ENCODE measurements at places on chromosomes 6 and 20.

DNA sequence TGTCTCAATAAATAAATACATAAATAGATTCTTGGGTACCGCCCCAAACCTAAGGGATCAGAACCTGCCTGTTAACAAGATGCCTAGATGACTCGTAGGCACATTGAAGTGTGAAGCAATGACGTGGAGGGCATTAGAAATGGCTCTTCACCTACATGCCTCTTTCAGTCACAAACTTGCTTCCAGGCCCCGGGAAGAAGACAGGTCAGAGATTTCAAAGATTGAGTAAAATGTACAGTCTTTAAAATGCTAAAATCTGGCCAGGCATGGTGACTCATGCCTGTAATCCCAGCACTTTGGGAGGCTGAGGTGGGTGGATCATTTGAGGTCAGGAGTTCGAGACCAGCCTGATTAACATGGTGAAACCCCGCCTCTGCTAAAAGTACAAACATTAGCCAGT lies 480.8 kb upstream of the JARID2 start:
- no peak for DNase-seq

GRCh38 chr6:24426729-24427446 lies 24.2 kb downstream of the MRS2 start:
- DNase-seq, result no peak

GRCh38 chr20:443223-443775 lies 19.0 kb downstream of the TBC1D20 start:
- DNase-seq, result no peak

GRCh38 chr6:169274781-169275180 lies 21.1 kb upstream of the THBS2 start:
- no peak for DNase-seq

DNA sequence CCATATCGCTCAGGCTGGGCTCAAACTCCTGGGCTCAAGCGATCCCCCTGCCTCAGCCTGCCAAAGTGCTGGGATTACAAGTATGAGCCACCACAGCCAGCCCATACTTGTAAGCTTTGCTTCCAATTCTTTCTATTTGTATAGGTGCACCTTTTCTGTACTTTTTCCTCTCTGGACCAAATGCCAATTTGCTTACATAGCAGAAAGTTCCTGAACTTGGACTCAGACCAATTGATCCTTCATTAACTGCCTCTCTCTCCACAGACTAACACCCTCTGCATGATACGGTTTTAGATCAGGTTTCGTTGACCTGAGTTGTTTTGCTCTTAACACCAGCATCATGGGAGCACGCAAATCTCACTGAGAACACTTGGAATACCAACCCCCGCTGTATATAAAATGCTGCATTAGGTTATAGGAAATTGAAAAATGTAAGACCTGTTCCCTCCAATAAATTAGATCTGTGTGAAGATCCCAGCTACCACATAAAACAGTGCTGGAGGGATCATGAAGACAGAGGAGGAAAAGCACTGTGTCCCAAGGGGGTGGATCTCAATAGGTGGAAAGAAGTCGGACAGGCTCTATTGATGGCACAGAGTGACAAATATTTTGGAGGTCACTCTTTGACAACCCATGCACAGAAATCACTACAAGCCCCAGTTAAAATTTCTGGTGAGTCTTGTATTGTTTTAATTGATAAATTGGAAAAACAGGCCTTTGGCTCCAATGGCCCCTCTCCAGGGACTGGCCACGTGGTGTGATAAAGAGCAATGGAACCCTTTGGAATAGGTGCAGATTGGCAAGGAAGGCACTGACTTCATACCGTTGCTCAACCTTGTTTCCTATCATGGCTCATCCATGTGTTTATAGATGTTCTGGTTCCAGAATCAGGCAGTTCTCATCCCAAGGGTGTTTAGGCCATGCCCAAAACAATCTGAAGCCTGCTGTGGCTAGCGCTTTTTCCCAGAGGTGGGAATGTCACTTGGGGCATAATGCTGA lies 51.2 kb downstream of the ISM1 start:
- no peak for DNase-seq

- no peak for DNase-seq
Measured at GRCh38 chr6:38064431-38064830, 244.9 kb downstream of the ZFAND3 start.

DNA sequence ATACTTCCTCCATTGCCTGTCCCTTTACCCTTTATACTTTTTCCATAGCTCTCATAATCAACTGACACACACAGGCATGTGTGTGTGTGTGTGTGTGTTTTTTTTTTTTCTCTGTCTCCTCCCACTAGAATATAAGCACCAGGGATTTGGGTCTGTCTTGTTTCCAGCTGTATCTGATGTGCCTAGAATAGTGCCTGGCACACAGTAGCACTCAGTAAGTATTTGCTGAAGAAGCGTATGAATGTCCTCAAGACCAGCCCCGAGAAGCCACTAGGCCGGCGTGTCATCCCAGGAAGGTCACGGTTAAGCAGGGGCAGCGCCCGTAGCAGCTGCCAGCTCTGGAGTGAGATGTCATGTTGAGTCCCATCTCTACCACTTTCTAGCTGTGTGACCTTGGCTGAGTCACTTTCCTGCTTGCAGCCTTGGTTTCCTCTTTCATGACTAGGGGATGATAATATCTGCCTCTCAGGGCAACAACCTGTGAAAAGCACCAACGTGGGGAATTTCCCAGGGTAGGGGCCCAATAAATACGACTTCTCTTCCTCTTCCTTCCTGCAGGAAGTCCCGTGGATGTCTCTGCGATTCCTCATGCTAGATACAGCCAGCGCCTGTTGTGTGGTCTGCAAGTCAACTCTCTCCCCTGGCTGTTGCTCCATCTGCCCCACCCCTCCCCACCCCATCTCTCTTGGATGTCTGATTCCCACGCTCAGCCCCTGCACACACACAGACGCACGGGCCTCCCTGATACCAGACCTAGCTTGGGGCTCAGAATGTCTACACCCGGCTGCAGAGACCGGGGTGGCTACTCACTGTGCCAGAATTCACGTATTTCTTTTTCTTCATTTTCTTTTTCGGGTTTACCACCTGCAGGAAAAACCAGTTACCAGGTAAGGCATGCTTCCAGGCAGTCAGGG lies 58.1 kb downstream of the RAB44 start:
- DNase-seq, result no peak

- no peak for DNase-seq
Measured at GRCh38 chr6:135871296-135871695, 19.8 kb downstream of the PDE7B start.

DNA sequence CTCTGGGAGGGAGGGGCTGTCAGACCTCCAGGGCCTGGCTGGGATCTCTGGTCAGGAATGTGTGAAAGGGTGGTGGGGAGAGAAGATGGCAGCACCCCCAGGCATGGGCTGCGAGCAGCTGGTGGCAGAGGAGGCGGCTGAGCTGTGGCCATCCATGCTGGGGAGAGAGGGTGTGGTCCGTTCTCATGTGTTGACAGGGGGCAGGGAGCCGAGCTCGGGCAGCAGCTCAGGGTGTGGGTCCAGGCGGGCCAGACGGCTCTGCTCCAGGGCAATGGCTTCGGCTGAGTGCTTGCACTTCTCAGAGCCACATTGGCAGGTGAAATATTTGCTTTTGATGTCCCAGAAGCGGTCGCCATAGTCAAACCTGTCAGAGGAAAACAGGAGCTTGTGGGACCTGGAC lies 1.1 kb upstream of the SLC44A4 start:
- DNase-seq, result no peak

- peak; percentile 25 for DNase-seq
Measured at GRCh38 chr20:62925420-62926228, 681 bp downstream of the DIDO1 start.

DNA sequence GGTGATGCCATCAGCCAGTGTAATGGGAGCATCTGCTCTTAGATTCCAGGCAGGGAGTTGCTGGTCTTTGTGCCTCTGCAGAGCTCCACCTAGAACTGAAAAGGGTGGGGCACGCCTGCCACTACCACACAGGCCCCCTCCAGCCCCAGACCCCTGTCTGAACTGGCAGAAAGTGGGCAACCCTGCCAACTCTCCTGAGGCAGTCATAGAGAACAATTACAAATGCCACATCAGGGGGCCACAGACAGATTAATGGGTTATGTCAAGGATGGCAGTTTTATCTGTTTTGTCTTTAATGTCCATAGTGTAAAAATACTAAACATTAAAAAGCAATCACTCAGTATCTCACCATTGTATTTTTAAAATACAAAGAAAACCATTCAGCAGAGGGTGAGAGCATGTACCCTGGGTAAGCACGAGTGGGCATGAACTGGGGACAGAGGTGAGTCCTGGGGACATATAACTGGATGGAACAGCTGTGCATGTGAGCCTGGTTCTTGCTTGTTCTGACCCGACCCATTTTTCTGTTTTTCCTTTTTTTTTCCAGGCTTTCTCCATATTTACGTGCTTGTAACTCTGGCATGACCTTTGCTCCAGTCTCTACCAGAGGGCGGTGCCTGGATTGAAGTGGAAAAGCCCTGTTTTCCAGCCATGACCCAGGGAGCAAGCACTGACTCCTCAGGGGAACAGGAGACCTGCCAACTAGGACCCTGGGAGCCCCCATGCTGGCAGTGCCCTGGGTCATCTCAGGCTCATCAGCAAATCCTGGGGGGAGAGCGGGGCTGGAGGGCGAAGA lies 8.2 kb downstream of the TRAF3IP2 start:
- DNase-seq, result no peak

- DNase-seq, result no peak
Measured at GRCh38 chr6:39225946-39226437, 3.3 kb downstream of the KCNK5 start.

DNA sequence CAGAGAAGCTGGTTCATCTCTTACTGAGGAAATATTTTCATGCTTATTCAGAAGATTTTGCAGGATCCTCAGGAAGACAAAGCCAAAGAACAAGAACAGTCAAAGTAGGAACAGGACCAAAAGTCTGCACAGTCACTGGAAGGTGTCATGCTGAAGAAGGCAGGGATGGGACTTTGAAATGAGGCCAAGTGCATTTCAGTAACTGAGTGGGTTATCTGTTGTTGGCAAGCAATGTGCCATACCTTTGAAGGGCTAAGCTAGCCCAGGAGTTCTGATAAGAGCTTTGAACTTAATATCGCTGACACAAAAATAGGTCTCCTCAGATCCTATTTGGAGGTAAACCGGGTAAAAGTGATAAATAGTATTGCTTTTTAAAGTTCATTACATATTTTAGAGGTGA lies 31.5 kb downstream of the SLC16A10 start:
- DNase-seq, result no peak

DNA sequence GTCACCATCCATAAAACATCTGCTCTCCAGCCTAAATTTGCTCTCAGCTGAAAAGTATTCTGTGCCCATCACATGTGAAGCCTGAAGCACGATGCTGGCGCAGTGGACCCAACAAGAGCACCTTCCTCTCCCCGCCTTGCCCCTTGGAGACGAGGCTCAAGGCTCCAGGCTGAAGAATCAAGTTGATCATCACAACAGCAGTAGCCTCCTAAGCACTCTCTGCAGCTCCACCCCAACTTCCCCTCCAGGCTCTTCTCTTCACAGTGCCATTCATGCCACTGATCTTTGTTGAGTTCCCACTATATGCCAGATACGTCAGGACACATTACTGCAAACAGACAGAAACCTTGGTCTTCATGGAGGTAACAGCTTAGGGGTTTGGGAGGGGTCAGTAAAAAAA lies 41.6 kb upstream of the ZNF217 start:
- no peak for DNase-seq

Data from activated naive CD4-positive, alpha-beta T cell (primary cell).